ENCODE measurements at places on chromosomes 6 and 20.

- DNase-seq, result no peak
Observed at GRCh38 chr6:20882014-20882413, 347.8 kb downstream of the CDKAL1 start.

DNA sequence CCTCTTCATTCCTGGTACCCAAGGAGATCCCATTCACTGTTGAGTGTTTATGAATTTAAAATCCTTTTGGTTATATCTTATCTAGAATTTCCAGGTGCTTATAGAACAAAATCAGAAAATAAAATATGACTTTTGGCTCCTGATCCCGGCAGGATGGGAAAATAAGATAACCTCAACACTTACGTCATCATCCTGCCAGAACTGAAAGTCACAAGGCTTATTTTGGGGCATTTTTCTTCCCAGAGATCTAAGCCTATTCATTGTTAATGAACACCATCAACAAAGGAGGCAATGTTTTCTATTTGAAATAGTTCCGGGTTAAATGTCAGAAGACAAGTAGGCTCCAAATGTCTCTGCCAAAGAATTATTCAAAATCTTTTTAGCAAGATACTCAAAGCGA, 580.6 kb downstream of the TFAP2A start:
- no peak for DNase-seq

DNA sequence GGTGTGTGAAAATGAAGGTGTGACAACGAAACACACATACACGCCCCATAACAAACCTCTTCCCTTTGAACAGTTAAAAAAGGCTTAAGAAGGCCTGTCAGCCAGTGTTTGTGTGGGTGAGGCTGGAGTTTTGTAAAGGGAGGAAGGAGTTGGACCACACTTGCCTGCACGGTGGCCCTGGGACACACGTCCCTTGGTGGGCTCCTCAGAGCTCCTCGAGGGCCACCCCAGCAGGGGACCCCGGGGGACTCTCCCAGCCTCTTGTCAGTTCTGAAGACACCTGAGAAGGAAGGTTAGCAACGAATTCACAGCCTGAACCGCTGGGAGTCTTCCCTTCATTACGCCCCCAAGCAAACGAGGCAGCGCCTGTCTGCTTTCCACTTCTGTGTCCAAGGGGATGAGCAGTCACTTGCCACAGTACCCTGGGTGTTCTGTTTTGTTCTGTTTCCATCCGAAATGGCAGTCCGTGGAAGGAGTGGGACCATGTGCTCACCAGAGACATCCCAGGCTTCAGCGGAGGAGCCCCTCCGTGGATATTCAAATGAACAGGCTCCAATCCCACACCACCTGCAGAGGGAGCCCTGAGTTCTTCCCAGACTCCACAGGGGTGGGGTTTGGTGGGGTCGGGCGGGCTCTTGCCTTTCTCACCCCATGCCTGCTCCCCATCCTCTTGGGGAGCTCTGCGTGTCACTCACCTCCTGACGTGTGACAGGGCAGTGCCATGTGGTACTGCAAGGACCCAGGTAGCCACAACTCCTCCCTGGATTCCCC, 68.6 kb downstream of the NRN1 start:
- DNase-seq, result no peak

DNA sequence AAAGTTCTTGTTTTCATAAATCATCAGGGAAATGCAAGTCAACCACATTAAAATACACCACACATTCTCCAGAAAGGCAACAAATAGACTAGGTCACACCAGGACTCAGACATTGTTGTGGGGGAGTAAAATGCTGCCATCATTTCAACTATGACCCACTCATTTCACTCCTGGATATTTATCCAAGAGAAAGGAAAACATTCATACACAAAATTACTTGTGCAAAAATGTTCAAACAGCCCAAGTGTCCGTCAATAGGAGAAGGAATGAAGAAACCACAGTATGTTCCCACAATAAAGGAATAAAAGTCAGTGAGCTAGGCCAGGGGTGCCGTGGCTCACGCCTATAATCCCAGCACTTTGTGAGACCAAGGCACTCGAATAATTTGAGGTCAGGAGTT, 81.5 kb upstream of the QKI start:
- DNase-seq, result no peak

DNA sequence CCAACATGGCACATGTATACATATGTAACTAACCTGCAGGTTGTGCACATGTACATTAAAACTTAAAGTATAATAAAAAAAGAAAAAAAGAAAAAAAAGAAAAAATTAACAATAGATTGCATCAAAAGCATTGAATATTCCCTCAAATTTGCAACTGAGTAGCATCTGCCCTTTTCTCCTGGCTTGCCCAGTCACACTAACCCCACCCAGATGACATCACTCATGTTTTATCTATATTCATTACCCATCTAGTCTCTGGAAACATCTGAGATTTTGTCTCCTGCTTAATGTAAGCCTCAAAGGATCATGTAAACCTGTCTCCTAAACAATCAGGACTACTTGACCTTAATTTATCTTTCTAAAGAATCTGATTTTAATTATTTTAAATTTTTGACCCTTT, 706.8 kb downstream of the CD109 start:
- no peak for DNase-seq

- DNase-seq, result peak; percentile 81
Observed at GRCh38 chr6:35687658-35688604, 784 bp downstream of the FKBP5 start.

DNA sequence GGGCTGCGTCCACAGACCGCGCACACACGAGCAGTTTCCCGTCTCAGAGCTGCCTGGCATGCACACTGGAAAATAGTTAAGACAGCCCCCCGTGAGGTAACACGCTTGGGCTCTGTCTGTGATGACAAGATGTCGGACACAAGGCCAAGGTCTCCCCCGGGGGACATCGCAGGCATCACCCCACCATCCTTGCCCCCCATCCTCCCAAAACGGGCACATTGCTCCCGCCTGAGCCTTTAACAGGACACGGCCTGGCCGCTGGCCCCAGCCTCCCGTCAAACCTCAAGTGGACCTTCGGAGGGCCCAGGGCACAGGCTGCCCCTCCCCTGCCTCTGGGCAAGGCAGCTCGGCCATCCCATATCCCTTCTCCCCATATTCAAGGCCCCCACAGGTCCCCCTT, 5.6 kb downstream of the KCNQ2 start:
- DNase-seq, result no peak

DNA sequence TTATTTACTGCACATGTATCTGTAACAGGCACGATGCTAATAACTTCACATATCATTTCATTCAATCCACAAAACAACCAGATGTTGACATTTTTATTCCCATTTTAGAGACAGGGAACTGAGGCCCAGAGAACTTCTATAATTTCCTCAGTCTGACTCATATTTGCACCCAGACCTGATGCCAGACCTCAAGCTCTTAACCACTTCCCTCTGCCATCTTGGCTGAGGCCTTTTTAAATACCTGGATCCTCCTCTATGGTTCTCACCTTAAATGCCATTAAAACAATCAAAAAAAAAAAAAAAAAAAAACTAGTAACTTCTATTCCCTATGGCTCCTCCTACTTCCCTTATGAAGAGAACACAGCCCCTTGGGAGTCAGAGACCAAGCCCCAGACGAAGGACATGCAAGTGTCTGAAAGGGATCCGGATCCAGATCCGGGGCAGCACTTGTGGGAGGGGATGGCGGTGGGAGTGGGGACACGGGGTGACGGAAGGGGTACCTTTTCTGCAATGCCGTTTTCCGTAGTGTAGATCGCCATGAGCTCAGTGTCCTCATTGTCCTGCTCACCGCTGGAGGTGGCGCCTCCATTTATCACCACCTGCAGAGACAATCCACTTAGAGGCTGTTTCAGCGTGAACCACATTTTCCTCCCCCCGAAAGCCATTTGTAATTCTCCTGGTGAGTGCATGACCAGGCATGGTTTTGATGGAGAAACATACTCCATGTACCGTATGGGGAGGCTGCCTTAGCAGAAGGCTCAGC, 88.7 kb downstream of the SLC23A2 start:
- peak; percentile 19 for DNase-seq

GRCh38 chr20:60466687-60467022, 508.4 kb downstream of the CDH26 start:
- DNase-seq, result no peak

DNA sequence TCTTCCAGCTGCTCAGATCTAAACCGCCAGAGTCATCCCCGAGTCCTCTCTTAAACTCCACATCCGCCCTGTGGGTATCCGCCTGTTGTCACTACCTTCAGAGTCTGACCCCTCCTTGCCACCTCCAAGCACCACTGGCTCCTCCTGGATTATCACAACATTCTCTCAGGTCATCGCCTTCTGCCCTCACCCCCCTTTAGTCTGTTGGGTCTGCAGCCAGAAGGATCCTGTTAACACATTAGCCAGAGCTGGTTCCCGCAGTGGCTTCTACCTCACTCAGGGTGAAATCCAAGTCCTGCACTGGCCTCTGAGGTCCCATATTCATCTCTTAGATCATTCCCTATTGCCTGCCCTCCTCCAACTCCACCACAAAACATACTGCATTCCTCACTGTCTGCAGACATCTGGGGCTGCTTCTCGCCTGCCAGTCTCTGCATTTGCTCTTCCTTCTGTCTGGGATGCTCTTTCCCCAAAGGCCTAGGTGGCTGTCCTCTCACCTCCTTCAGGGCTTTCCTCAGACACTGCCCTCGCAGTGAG, 34.1 kb downstream of the TNXB start:
- DNase-seq, result no peak

DNA sequence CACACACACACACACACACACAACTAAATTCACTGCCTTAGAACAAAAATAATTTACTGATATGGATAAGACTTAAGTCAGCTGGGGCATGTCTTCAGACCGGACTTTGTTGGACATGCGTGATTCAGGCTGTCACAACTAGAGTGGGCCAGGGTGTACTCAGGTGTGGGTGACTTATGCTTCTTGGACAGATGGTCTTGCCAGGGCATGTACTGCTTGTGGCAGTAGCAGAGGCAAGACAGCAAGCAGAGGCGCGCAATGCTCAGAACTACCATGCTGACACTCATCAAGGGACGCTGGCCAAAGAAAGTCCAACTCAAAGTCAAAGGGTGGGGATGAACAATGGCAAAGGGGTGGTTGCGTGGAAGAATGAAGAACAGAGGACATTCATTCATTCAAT, 437.5 kb downstream of the CBLN4 start:
- no peak for DNase-seq

- no peak for DNase-seq
Observed at GRCh38 chr20:23336476-23336875, 14.1 kb upstream of the NXT1 start.

GRCh38 chr6:26033085-26033940, 53.9 kb upstream of the HFE start:
- peak; percentile 97 for DNase-seq

DNA sequence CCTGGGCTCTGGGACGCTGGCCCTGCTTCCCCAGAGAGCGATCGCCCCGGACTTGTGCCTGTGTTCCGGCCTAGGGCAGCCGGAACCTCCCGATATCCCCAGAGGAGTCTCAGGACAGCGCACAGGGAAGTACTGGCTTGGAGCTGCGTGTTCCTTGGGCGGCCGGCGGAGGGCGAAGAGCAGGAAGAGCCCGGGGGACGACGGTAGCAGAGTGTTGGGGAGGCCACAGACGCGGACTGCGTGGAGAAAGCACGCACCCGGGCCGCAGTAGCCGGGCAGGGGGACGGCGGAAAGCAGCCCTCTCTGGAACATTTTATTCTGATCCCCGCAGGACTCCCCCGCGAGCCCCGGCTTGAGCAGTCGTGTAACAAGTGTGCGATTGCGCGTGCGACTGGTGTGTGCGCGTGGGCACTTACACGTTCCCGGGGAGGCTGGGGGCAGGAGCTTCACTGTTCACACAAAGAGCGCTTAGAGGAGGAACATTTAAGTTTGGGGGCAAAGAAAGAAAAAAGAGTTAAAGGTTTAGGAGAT, 36.1 kb downstream of the NCR2 start:
- no peak for DNase-seq

DNA sequence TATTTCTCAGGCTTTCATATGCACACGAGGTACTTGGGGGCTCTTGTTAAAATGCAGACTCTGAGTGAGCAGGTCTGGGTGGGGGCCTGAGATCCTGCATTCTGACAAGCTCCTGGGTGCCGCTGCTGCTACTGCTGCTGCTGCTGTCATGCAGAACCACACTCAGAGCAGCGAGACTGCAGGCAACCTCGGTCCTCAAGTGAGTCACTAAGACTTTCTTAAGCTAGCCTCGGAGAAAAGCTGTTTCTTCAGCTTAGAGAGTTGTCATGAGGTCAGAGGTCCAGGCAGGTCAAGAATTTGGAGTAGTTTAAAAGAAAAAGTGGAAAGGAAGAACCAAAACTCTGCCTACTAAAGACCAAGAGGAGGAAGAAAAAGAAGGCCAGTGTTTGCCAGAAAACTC, 92.9 kb downstream of the SPTLC3 start:
- no peak for DNase-seq

DNA sequence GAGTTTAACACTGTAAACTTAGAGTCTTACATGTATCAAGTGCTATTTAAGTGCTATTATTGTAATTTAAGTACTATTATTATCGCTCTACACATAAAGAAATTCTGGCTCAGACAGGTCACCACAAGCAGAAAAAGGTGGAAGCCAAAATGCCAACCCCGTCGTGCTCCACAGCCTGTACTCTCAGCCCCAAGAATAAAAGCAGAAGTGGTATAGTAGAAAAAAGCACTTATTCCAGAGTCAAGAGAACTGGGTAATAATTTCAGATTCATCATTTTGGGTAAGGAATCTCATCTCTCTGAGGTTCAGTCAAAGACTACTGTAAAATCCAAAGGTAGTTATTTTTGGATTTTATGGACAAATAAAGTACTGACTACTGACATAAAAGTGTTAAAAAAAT, 943 bp downstream of the ZUP1 start:
- DNase-seq, result peak; percentile 32

DNA sequence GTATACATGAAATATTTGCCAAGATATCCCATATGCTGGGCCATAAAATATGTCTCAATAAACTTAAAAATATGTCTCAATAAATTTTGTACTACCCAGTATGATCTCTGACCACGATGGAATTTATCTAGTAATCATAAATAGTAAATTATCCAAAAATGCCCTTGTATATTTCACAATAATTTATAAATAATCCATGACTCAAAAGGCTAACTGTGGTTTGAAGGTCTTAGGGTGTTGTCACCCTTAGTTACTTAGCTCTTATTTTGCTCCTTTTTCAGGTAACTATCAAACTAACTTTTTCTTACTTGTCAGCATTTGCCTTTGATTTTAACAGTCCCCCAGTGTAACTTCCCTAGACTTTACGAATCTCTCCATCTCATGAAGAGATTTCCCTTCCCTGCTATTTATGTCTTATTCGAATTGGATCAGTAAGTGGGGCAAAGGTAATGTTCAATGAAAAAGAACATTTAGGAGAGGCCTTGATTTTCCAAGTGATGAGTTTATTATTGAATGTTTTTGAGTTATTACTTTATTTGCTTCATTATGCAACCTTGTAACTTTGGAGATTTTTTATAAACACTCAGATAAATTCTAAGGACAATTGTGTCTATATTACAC, 109.0 kb upstream of the THBS2 start:
- DNase-seq, result no peak

DNA sequence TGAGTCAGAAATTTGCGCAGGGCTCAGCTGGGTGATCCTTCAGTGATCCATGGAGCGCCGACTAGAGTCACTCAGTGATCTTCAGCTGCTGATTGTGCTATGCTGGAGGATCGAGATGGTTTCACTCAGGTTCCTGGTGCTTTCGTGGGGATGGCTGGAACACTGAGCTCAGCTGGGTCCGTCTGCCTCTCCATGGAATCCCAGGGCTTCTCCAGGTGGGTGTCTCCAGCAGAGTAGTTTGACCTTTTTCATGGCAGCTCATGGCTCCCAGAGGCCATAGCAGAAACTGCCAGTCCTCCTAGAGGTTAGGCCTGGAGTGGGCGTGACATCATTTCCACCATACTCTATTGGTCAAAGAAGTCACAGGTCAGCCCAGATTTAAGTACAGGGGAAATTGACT, 88.8 kb upstream of the SIRPA start:
- DNase-seq, result no peak

GRCh38 chr20:18739751-18740166, 73.8 kb upstream of the SCP2D1 start:
- no peak for DNase-seq

Data from GM12865 (cell line).